Psoas muscle (tissue), 8 donors: ENCODE measurements at places on chromosomes 4 and X.

- peak; percentile 74 for DNase-seq
- H3K36me3 ChIP-seq: peaks cover 37% of the 10 kb centered on the region
- H3K4me1 ChIP-seq: peaks cover 76% of the 10 kb centered on the region
Measured at GRCh38 chr4:87120411-87121162, 99.8 kb downstream of the KLHL8 start.

DNA sequence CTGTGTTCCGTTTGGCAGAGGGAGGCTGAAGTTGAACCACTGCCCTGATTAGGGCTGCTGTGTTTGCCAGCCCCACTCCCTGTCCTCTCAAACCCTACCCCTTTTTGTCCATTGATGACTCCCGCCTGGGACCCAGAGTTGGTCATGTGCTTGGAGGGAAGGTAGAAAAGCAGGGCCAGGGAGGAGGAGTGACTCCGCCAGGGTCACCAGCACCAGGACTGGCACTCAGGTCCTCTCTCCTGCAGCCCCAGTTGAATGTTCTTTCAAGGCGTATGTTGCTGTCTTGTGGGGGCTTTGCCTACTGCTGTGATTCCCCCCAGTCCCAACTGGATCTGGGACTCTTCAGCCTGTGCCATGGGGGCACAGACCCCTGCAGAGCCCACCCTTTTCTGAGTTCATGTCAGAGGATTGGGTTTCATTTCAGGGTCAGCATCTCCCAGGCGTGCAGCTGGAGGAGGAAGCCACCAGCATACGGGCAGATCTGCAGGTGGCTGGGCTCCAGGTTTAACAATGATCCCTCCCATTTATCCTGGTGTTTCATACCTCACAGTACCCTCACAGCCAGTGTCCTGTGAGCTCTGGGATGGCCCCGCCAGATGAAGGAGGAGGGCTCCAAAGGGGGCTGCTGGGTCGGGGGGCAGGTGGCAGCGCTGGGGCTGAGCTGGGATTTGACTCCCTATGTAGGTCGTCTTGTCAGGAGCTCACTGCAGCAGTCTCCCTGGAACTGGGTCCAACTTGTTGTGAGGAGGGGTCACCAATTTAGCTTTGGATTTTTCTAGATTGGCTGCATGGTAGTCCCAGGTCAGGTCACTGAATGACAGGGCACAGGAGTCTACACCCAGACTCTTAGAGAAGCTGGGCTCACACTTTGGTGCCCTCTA lies 55.7 kb downstream of the MSX1 start:
- H3K4me1 ChIP-seq: no peaks in the 10 kb centered on the region
- H3K27me3 ChIP-seq: no peaks in the 10 kb centered on the region
- no peak for DNase-seq
- no peak overlapping the region for H3K27ac ChIP-seq
- H3K36me3 ChIP-seq: no peaks in the 10 kb centered on the region

GRCh38 chr4:186726426-186727168 lies 2.9 kb upstream of the FAT1 start:
- peaks cover 6% of the 10 kb centered on the region for H3K4me1 ChIP-seq
- H3K36me3 ChIP-seq: no peaks in the 10 kb centered on the region
- DNase-seq: peak; percentile 65
- H3K27me3 ChIP-seq: no peaks in the 10 kb centered on the region
- H3K4me3 ChIP-seq: peak overlapping the region; percentile 77
- peak overlapping the region; percentile 46 for H3K27ac ChIP-seq

DNA sequence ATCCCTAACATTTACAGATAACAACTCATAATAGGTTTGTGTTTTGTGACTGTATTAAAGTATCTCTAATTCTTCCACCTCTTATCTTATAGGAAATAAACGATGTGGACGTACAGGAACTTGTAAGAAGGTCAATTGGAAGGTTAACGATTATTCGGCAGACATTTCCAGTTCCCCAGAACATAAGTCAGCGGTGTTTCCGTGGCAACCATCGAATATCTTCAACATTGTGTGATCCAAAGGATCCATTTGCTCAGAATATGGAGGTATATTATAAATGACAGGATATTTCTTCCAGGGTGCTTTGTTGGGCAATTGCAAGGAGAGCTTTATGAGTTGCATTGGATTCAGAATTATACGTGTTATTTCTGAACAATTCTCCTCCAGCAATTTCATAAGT lies 611.9 kb upstream of the ATOH1 start:
- no peaks in the 10 kb centered on the region for H3K36me3 ChIP-seq
- no peaks in the 10 kb centered on the region for H3K27me3 ChIP-seq
- no peak for DNase-seq
- no peak overlapping the region for H3K4me3 ChIP-seq

DNA sequence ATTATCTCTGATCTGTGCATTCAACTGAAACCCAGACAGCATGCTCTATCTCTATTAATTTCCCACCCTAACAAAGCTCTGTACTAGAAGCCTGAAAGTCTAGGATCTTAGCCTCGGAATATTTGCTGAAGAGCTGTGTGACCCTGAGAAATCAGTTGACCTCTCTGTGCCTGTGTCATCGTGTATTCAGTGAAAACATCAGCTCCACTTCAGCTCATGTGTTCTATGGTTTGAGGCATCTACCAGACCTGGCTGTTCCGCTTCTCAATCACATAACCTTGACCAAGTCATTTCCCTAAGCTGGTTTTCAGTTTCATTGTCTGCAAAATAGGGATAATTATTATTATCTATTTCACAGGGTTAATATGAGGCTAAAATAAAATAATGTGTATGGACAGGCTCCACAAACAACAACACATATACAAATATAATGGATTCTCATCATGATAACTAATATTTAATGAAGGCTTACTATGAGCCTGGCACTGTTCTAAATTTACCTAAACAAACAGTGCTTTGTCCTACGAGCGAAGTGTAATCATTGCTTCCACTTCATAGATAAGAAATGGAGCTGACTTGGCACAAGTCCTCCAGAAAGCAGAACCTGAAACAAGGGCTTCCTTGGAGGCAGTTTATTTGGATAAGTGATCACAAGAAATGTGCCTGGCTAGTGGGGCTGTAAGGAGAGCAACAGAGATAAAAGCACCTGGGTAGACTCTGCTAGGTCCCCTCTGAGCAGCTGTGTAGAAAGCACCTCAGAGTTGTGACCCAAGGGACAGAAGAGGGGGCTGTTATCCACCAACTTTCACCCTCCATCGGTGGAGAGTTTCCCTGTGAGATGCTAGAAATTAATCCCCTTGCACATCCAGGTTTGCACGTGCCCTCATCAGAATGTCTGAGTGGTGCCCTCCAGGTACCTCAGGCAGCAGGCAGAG lies 356.9 kb downstream of the RAB28 start:
- no peaks in the 10 kb centered on the region for H3K36me3 ChIP-seq
- no peaks in the 10 kb centered on the region for H3K4me1 ChIP-seq
- H3K4me3 ChIP-seq: no peak overlapping the region

DNA sequence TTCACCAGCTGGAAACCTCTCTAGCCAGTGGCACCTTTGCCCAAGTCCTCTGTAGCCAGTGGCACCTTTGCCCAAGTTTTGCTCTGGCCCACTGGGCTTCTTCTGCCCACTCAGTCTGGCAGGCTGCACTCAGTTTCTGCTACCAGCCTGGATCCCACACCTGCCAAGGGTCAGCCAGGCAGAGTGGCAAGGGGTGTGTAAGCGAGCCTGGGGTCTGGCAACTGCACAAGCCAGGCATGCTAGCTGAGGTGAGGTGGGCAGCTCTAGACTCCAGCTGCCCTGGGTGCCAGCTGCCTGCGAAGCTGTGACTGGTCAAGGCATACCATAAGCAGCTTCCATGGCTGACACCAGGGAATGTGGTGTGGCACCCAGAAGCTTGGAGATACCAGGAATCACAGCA lies 233.1 kb upstream of the DKK2 start:
- no peak overlapping the region for H3K4me3 ChIP-seq
- H3K4me1 ChIP-seq: no peaks in the 10 kb centered on the region
- no peaks in the 10 kb centered on the region for H3K36me3 ChIP-seq
- H3K27ac ChIP-seq: no peak overlapping the region
- H3K27me3 ChIP-seq: no peaks in the 10 kb centered on the region

DNA sequence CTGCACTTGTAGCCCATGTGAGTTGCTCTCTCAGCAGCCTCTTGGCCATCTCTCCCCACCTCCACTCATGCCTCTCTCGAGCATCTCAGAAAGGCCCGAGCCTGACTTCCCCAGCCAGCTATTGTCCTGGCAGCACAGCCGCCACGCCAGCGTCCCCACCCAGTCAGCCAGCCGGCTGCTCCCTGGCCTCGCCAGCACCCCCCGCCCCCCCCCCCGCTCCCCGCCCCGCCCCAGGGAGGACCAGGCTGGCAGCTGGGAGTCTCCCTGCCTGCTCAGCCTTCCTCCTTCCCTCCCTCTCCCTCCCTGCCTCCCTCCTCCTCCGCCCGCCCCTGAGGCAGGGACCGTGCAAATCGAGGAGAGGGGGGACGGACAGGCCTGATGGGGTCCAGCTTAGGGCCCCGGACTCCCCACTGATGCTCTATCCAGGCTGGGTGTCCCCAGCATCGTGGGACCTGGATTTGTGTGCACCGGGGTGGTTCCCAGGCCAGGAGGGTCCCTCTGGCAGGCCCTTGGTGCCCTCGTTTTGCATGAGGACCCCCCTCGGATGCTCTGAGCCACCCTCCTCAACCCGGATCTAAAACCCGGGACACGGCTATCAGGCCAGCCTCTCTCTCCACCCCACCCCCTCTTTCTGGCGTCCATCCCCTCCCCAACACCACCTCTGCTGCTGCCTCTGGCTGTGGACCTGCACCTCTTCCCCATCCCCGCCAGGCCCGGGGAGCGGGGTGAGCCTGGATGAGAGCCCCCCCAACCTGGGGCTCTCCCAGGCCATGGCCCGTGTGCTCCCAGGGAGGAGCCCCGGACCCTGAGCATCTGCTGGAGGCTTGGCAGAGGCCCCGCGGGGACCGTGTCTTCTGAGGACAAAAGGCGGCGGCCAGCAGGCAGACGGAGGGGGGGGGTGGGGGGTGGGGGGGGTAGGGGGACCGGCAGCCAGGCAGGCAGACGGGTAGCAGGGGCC lies at the start of gene GPR173:
Gene GPR173, plus strand, starts transcription at position 621 of the 958 bp plus-strand sequence. CDS start 27,833 bp downstream, outside the sequence.
- H3K27ac ChIP-seq: no peak within 1 kb of the TSS
- H3K36me3 ChIP-seq: no peaks in the 10 kb centered on the region
- H3K4me3 ChIP-seq: peak within 1 kb of the TSS; percentile 51

DNA sequence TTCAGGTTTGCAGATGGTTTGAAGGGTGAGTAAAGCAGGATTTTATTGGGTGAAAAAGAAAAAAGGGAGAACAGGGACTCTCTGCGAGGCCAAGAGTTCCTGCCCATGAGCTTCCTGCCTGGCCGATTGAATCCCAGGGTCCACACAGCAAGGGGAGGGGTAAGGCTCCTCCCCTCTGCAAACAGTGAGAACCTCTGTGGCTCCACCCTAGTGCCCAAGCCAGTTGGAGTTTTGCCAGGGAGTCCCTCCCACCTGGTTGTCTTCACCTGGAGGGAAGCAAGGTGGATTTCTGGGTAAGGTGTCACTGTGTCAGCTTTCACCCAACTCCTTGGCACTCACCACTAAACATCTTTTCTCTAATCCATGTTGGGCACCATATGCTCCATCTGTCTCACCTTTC lies 70.9 kb downstream of the PDHA2 start:
- no peaks in the 10 kb centered on the region for H3K36me3 ChIP-seq
- H3K27me3 ChIP-seq: no peaks in the 10 kb centered on the region
- H3K4me3 ChIP-seq: no peak overlapping the region
- H3K4me1 ChIP-seq: no peaks in the 10 kb centered on the region

GRCh38 chr4:76535603-76536372 lies 100.8 kb downstream of the SHROOM3 start:
- no peak overlapping the region for H3K4me3 ChIP-seq
- H3K27ac ChIP-seq: no peak overlapping the region
- H3K27me3 ChIP-seq: no peaks in the 10 kb centered on the region
- H3K36me3 ChIP-seq: no peaks in the 10 kb centered on the region
